ENCODE measurements at places on chromosomes 13 and 19.

- DNase-seq, result no peak
Measured at GRCh38 chr13:77745784-77746183, 48.3 kb downstream of the SLAIN1 start.

- DNase-seq, result no peak
Measured at GRCh38 chr13:101673360-101674105, 221.1 kb downstream of the ITGBL1 start.

DNA sequence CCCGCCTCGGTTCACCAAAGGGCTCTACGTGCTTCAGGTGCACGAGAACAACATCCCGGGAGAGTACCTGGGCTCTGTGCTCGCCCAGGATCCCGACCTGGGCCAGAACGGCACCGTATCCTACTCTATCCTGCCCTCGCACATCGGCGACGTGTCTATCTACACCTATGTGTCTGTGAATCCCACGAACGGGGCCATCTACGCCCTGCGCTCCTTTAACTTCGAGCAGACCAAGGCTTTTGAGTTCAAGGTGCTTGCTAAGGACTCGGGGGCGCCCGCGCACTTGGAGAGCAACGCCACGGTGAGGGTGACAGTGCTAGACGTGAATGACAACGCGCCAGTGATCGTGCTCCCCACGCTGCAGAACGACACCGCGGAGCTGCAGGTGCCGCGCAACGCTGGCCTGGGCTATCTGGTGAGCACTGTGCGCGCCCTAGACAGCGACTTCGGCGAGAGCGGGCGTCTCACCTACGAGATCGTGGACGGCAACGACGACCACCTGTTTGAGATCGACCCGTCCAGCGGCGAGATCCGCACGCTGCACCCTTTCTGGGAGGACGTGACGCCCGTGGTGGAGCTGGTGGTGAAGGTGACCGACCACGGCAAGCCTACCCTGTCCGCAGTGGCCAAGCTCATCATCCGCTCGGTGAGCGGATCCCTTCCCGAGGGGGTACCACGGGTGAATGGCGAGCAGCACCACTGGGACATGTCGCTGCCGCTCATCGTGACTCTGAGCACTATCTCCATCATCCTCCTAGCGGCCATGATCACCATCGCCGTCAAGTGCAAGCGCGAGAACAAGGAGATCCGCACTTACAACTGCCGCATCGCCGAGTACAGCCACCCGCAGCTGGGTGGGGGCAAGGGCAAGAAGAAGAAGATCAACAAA, 2.6 kb downstream of the PCDH17 start:
- no peak for DNase-seq

- DNase-seq, result peak; percentile 55
Measured at GRCh38 chr19:19211499-19212420, at the start of gene NCAN. Gene NCAN, plus strand, starts transcription at chr19:19211958. Its CDS starts 4,996 bp downstream, at chr19:19216954.

DNA sequence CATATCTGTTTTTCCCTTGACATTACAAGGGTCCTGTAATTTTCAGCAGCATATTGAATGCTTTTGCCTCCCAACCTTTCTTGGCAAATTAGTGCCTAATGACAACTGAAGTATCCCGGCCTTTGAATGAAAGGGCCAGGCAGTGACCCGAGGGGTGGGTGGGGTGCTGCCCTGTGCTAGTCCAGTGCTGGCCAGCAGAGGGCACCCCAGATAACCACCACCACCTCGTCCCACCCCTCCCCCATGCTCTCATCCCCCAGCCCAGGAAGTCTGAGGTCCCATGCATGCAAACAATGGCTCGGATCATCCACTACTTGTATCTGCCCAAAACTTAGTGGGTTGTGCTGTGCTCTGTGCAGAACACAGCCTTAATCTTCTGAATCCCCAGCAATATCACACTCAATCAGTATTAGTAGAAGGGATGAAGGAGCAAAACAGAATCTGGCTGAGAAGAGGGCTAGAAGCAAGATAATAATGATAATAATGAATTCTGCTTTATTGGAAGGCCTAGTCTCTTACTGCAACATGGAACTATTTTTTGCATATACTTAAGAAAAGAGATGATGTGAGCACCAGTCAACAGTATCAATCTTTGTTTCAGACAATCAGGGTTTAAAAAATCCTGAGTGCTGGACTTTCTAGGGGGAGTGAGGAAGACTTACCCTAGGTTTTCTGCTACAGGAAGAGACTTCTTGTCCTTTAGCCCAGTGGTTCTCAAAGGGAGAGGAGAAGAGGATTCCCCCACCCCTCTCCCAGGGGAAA, 3.8 kb downstream of the ATP12A start:
- DNase-seq, result peak; percentile 28

DNA sequence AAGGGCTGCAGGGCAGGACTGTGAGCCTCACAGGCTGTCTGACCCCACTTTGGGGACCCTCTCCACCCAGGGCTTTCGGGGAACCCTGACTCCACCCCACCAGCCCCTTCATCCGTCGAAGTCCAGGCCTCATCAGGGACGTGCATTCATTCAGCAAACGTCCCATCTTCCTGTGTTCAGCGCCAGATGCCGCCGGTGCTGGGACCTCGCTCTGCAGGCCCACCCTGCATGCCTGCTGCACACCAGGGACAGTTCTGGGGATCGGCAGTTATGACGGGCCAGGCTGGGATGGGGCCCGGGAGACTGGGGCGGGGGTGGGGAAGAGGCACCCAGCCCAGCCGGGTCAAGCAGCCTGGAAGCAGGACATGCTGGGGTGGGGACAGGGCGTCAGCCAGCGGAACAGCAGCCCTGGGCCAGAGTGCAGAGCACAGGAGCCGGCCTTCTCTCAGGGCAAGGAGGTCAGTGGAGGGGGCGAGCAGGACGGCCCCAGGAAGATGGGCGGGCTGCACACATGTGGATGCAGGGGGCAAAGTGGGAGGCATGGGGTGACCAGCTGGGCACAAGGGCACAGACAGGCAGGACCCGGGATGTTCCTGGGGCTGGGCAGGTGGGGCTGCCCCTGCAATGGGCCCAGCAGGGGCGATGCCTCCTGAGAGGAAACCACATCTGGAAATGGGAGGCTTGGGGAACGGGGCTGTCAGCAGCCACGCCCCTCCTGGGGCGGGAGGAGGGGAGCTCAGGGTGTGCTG, 5.1 kb downstream of the GAMT start:
- DNase-seq, result no peak

DNA sequence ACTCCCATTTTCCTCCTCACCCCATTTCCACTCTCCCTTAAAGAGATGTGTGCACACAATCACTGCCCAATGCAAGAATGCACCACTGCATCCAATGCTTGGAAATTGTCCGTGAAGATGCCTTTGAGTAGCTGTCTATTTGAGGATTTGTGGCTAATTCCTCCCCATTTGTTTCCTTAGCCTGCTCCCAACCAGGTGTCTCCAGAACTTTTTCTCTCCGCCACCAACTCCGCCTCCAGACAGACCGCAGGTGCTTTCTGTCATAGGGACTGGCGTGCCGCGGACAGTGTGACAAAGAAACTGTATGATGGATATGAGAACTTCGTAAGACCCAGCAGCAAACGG, 461 bp upstream of the TM9SF2 start:
- no peak for DNase-seq

DNA sequence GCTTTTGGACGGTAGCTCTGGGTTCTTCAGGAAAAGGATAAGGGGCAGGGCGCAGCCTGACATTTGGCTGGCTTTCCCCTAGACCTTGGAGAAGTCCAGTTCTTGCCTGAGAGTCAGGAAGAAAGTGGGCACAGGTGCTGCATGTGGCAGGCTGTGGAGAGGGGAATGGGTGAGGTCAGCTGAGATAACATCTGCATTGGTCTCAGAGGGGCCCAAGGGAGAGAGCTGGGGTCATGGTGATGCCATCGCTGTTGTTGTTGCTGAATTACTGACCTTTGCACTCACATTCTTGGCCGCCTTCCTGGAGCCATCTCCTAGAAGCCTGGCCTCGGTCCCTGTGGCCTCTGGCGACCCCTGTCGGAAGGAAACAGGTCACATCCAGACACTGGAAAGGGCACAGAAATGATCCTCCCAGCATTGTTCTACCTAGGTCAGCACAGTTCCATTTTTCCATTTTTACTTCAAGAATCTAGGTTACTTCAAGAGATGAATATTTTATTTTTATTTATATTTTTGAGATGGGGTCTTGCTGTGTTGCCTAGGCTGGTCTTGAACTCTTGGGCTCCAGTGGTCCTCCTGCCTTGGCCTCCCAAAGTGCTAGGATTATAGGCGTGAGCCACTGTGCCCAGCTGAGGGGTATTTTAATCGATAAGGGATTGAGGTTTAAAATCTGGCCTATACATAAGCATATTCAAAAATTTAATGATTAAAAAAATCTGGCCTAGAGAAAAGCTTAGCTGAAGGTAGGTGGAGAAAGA, 6.5 kb upstream of the LIPE start:
- DNase-seq, result peak; percentile 9

DNA sequence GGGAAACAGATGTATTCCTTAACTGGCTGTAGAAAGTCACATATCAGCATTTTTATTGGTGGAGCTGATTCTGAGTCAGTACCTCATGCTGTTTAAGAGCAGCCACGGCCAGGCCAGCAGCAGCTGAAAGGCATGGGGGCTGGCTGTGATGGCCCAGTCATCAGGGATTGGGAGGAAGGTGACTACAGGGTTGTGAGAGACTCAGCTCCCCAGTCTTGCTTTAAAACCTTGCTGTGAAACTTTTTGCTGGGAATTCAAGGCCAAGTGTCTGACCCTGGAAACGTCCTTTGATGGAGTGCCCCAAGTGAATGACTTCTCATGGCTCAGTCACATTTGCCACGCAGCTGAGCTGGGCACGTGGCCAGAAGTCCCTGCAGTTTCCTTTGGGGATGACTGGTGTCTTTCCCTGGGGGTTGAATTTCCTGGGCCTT, 39.1 kb upstream of the RNF113B start:
- peak; percentile 42 for DNase-seq

Data from SHP77 (cell line).